ENCODE measurements at places on chromosomes 1 and 21.

DNA sequence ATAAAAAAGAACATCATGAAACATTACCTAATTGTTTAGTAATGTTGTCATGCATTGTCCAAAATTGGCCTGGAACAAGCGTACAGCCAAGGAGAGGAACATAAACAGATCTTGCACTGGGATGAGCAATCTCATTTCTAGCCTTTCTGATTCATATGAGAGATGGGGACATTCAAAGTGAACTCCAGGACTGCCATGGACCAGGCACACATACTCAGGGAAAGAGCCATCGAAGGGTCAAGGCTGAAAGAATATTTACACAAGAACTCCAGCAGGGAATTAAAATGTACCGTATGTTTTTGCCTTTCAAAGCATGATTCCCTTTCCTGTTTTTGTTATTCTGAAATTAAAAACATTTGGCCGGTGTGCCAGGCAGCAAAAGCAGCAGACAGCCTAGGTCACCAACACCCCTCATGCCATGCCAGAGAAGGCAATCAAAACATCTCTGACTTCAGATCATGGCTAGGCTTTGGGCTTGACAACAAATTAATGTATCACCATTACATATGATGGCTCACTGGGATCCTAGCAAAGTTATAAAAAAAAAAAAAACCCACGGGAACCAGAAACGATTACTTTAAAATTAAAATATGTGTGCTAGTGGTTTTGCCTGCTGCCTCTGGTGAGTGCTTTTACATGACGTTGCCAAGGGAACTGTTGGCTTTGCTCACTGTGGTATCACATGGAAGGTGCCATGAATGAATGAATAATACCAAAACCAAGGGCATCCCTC is 159.8 kb downstream of the TGFBR3 start:
- no peak for DNase-seq

GRCh38 chr21:42587036-42587435 is 66.4 kb upstream of the PDE9A start:
- no peak for DNase-seq

DNA sequence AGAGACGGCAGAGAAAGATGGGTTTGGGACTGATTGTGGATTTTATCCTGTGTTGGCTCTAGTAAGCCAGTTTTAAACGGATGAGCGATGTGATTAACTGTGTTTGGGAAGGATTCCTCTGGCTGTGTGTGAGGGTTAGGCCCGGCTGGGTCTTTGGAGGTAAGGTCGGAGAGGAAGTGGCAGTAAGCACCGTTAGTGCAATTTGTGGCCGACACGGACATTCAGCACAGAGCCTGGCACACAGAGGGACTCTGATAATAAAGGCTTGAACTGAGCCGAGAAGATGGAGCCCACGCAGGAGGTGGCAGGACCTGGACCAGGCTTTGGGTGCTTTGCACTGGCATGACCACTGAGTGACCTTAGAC is 1.3 kb downstream of the MTFR1L start:
- no peak for DNase-seq

DNA sequence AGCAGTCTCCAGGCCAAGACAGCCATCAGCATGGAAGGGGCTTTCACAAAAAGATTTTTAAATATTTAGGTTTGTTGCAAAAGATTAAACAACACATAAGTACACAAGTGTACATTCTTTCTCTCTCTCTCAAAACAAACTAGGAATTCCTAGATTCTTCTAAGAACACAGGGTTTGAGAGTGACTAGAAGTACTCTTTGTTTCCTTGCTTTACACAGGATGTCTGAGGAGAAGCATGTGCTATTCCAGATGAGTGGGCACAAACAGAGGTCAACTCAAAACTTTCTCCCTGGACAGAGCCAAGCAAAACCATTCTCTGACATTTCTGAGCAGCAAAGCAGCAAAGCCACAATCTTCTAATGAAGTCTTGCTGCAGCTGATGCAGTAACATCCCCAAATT is 210.6 kb upstream of the HOOK1 start:
- no peak for DNase-seq

GRCh38 chr1:37817481-37817880 is 9.5 kb upstream of the YRDC start:
- no peak for DNase-seq

GRCh38 chr1:2856066-2856390 is 54.5 kb upstream of the TTC34 start:
- no peak for DNase-seq

- DNase-seq: peak; percentile 70
Measured at GRCh38 chr1:155186067-155186793, 12.6 kb downstream of the TRIM46 start.

DNA sequence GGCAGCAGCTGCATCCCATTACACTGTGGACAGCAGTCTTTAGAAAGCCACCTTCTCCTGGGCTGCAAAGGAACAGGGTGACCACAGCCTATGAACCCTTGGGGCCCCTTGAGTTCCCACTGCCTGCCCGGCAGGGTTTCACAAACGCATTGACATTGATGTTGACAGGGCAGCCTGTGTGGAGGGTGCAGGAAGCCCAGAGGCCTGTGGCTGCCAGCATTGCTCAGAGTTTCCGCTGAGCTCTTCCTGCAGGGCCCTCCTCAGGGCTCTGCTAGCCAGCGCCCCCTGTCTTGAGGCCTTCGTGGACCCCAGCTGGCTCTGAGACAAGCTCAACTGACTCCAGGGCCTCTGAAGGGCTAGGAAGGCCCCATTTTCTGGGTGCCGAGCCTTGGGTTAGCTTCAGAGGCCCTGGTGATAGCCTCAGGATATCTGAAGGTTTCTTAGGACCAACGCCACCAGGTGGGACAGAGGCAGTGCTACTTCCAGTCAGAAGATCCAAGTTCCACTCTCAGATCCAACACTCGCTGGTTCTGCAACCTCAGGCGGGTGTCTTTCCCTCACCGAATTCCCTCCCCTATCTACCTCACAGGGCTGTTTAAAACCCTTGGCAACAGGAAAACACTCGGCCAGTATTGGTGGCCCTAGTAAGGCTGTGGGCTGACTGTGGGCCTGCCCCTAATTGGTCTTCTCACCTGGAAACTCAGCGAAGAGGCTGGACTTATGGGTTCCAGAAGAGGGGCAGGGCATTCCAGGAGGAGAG is 27.2 kb upstream of the EPS8L3 start:
- no peak for DNase-seq

GRCh38 chr1:226425431-226426031 is 17.6 kb upstream of the PARP1 start:
- DNase-seq: no peak

- no peak for DNase-seq
Measured at GRCh38 chr21:19475525-19475924, 1071.9 kb upstream of the TMPRSS15 start.

DNA sequence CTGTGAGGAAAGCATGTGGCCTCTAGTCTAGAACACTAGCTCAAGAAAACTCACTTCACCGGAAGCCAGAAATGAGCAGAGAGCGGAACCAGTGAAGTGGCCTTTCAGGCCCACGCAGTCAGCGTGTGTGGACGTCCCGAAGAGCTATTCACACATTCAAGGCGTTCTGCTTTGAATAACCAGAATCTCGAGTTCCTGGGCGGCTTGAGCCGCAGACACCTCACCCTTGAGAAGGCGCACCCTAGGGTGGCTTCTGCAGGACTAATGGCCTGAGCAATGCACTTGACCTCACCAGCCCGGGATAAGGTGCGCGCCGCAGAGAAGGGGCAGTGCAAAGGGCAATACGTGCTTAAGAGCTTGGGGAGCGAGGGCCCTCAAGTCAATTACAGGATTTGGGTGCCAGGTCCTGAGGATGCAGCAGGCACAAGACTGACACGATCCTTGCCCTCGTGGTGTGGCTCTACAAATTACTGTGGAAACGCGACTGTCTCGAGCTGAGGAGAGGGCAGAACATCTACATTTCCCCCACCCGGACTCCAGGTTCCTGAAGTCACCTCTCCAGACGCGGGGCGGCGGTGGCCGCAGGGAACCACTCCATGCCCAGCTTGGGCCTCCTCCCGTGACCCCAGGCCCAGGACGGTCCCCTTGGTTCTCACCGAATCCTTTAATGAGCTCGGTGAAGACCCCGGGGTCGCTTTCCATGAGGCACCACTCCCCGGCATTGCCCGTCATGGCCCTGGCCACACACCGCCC is 455 bp downstream of the UCHL5 start:
- peak; percentile 64 for DNase-seq

DNA sequence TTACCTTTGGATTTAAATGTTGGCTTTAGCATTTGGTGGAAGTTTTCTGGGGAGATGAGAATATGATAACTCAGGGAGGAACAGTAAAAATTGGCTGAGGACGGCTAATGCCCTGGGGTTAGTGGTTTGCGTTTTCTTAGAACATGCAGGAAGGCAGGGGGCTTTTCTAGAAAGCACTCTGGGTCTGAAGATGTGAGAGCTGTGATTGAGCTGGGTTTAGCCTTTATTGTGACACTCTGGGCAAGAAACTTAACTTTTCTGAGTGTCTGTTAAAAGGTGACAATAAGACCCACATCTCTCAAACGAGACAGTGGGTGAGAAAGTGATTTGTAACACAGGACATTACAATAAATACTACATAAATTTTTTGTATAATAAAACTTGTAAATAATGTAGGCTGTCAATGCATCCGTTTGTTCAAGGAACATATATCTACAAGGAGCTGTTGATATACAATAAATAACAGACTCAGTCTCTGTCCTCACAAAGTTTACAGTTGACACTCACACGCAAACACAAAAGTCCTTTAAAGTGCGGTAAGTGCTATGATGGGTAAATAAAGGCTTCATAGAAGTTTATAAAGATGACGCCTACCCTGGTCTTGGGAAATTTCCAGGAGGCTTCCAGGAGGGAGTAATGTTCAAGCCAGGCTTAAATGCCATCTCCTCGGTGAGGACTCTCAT is 49.5 kb upstream of the MRPS6 start:
- DNase-seq: no peak

DNA sequence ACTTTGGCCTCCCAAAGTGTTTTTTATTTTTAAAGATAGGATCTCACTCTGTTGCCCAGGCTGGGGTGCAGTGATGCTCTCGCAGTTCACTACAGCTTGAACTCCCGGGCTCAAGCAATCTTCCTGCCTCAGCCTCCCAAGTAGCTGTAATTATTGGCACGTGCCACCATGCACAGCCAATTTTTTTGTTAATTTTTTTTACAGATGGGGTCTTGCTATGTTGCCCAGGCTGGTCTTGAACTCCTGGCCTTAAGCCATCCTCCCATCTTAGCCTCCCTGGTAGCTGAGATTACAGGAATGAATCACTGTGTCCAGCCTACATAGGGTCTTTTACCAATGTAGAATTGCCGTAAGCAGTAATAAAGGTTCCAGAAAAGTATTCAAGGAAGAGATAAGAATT is 49.1 kb upstream of the HP1BP3 start:
- DNase-seq: no peak

- DNase-seq: no peak
Measured at GRCh38 chr1:85171721-85172120, 29.1 kb downstream of the SYDE2 start.

- no peak for DNase-seq
Measured at GRCh38 chr1:143611159-143611558, 360.6 kb downstream of the FAM72C start.

DNA sequence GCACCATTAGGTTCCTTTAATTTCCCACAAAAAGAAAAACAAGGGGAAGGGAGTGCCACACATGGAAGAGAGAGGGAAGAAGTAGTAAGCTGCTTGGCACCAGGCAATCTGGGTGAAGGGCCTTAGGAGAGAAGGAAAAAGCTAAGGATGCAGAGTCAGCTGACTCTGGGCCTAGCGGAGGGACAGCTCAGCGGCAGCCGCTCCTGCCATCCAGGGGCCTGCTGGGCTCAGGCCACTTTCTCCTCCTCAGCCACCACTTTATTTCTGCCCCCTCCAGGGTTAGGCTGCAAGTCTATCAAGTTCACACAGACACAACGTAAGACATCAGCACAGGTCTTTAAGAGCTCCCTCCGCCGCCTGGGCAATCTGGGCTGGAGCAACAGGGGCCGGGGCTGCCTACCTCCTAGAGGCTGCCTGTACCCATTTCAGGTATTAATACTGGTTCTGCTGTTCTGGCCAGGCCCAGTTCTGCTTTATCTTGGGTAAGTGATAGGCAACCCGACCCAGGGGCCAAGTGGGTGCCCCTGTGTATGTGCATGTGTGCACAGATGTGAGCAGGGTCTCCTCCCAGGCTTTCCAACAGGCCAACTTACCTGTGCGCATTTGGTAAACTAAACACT is 53.6 kb downstream of the SLC45A1 start:
- no peak for DNase-seq

DNA sequence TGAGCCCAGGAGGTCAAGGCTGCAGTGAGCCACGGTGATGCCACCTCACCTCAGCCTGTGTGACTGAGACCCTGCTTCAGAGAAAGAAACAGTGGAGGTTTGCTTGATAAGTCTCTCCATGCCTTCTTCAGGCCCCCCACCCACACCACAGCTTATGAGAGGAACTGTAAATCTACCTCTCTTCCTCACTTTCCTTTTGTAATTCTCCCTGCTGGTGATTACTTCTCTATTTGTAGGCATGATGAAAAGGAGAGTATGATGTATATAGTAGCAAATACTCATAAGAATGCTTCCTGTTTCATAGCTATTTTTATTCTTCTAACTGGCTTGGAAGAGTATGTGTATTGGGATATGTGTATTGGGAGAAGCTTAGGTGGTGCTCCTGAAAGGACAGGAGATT is 186.3 kb downstream of the VPS13D start:
- DNase-seq: no peak

DNA sequence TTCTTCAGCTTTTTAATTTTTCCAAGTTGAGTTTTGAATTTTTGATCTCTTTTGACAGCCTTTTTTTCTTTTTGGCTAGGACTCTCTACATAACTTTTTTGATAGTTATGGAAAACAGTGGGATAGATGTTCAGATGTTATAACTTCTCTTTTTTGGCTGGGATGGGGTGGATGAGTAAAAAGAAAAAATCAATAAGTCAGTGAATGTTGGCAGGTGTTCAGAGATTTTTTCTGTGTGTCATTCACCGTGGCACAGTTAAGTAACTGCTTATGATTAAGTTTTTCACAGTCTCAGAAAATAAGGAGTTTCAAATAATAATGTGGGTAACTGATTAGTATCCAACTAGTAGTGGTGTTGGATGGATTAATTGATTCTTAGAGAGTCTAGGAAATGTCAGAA is 24.0 kb downstream of the HS2ST1 start:
- no peak for DNase-seq

- no peak for DNase-seq
Measured at GRCh38 chr1:227654858-227655752, 80.0 kb downstream of the JMJD4 start.

DNA sequence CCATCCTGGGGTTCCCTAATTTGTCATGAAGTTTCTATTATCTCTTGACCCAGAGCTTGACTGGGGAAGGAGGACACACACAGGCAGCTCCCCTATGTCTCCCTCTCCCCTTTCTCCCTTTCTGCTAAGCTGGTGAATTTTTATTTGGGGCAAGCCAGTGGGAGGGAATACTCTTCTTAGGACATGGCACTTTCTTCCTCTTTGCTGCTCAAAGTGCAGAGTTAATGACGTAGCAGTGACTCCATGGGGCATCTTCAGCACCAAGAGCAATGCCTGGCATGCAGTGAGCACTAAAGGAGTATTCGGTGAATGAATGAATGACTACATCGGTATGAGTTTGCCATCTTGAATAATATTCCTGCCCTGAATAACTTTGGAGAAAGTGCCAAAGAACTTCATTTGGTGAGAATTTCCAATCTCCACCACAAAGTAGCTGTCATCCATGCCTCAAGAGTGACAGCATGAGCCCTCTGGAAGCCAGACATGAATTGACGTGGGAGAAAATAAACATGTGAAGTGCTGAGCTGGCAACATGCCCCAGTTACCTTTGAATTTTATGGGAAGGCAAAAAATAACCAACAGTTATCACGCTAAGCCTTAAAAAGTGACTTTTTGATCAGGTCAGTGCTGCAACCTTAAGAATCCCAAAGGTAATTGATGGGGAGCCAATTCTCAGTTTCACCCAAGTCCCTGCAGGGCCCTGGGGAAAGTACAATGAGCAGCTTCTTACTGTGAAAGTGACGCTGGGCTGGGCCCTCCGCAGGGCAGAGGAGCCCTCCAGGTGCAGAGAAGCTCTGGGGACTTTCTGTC is 22.1 kb upstream of the ATF3 start:
- no peak for DNase-seq

All from NCI-H1417 (cell line).